ENCODE measurements at places on chromosomes 3 and 15.

- no peak for DNase-seq
Measured at GRCh38 chr3:58526515-58526957, 10.5 kb downstream of the ACOX2 start.

DNA sequence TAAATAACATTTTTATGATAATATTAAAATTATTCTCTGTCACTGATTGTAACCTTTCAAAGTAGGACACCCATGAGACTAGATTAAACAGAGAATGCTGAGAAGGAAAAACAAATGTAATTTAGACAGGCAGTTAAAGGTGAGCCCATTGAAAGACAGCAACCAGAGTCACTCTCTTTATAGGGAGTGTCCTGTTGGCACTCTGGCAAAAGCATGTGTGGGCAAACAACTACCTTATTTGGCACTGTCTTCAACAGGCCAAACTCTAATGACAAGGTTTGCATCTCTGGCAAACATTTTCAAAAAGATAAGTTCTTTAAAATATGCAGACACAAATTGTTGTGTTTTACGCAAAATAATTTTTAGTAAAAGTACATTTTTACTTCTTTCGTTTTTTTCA lies 29.8 kb downstream of the NFKBIZ start:
- DNase-seq: no peak

DNA sequence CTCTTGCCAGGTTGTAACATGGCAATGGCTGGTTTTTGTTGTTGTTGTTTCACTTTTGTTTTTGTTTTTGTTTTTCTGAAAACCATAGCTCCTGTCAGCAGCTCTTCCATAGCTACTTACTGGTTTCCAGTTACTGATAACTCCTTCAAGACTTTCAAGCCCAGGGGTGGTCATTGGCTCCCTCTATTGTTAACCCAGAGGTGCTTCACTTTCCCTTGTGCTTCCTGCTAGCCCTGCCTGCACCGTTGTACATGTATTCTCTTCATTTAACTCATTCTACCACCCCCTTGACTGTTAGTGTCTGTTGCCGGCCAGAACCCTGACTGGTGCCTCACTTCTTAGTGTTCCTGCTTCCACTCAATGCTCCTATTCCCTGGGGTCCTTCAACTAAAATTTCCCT lies 4.2 kb upstream of the TRAT1 start:
- no peak for DNase-seq

- no peak for DNase-seq
Measured at GRCh38 chr3:185712337-185712736, 112.5 kb downstream of the IGF2BP2 start.

DNA sequence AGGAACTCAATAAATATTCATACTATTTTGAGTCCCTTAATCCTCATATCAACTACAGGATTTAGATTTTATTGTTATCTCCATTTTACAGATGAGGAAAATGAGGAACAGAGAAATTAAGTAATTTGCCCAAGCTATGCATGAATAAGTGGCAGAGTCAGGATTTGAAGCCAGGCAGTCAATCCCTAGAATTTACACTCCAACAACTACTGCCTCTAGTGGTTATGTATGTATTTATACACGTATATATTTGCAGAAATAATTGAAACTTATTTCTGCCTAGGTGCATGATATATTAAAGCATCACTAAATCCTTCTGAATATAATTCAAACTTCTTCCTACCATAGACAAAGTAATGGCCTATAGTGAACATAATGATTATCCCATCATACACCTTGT lies 137.4 kb downstream of the SERPINI1 start:
- no peak for DNase-seq

DNA sequence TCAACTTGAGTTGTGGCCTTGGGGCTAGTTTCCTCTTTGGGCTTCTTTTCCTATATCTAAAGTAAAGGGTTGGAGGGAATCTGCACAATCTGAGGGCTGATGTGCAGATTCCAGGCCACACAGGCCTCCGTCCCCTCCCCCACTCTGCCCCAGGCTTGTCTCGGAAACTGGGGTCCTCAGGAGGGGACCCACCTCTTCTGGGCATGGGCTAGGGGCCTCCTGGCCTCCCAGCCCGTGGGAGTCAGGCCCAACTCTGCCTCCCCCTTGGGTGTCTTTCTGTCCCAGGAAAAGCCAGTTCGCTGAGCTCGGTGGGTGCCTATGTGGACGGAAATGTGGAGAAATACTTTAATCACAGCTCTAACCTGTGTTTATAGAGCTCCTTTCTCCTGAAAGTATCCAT lies 4.8 kb downstream of the SMAD6 start:
- DNase-seq: no peak

DNA sequence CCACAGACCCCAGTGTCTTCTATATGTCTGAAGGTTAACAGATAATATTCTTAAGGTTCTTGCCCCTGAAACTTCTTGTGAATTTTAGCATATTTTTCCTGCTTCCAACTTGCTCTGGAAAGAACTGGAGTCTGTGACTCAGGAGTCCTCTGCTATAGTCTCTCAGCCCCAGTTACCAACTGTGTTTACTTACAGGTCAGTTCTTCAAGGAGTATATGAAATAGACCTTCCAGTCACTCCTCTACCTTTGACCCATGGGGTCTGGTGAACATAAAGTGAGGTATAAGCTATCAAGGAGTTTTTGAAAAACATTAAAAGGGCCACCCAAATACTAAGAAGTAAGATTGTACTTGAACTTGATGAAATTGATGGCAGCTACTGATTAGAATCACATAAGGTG lies 139.2 kb upstream of the ROPN1 start:
- DNase-seq: no peak

DNA sequence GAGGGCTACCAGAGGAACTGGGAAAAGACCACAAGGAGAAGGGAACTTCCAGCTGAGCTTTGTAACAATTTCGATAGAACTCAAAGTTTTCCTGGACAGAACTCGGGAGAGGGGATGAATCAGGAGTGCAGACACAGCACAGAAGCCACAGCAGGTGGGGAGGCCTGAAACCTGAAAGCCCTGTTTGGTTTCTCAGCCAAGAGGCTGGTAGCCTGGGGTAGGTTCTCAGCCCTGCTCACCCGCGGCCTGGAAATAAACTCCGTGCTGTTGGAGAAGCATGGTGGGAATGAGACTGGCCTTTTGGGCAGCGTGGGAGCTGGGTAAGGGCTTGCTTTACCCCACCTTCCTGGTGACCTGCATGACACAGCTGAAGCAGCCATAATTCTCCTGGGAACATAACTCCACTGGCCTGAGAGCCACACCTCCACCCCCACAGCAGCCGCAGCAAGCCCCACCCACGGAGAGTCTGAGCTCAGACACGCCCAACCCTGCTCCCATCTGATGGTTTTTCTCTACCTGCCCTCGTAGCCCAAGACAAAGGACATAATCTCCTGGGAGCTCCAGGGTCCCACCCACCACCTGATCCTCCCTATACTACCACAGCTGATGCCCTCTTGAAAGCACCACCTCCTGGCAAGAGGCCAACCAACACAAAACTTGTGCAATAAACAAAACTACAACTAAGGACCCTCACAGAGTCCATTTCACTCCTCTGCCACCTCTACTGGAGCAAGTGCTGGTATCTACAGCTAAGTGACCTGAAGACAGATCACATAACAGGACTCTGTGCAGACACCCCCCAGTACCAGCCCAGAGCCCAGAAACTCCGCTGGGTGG lies 52.5 kb upstream of the CHRM5 start:
- DNase-seq: no peak

GRCh38 chr15:91884606-91885005 lies 31.1 kb downstream of the SLCO3A1 start:
- DNase-seq: no peak

GRCh38 chr3:126464997-126465396 lies 10.7 kb downstream of the ZXDC start:
- no peak for DNase-seq

DNA sequence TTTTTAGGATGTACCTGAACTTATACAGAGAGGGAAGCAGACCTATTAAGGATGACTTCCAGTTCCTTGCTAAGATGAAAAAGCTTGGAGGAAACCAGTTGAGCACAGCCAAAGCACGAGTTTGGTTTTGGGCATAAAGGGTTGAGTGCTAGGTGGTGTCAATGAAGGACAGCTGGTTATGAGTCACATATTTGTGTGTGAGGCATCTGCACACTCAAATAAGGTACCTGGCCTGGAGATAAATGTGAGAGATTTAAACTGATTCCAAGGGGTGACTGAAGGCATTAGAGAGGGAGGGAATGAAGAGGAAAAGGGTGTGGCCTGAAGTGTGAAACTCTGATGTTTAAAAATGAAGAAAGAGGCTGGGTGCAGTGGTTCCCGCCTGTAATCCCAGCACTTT lies 486.7 kb downstream of the DIPK2A start:
- no peak for DNase-seq
